Neural progenitor cell (in vitro differentiated cells): ENCODE measurements at places on chromosomes 2 and 18.

DNA sequence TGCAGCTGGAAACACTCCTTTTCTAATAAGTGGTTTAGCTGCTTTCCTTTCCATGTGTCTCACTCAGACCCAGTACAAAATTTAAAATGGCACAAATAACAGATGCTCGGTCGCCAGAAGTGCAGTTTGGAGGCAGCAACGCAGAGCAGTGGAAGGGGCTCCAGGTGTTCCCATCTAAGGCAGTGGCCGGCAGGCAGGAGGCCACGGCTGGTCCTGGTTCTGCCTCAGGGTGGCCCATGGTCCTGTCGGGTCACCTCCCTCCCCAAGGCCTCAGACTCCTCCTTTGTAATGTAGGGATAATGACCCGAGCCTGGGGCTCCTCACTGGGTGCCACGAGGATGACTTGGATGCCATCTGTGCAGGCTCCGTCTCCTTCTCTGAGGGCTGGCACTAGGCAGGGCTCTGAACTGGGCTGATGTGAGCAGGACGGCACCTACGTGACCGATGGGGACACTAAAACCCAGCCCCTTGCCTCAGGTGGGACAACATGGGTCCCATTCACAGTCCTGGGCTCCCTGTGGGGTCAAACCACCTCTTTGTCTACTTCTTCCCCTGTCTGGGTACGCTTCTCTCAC, 80.9 kb upstream of the SLC66A3 start:
- H3K4me1 ChIP-seq = no peaks in the 10 kb centered on the region
- no peak for DNase-seq
- peaks cover 5% of the 10 kb centered on the region for H3K27me3 ChIP-seq
- H3K4me3 ChIP-seq = no peak overlapping the region
- H3K27ac ChIP-seq = no peak overlapping the region

DNA sequence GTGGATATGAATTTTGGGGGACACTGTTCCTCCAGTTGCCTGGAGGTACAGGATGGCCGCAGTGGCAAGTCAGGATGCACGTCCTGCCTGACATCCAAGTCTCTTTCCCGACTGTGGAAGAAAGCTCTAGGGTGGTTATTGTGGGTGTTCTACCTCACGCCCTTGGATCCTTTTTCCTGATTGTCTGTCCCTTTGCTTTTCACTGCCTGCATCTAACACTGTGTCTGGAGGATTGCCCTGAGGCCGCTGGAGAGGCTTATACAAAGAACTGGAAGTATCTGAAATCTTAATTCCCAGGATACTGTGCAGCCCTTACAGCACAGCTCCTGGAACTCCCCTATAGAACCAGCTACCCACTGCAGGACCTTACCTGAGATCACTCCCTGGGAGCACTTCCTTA, 250.5 kb downstream of the TFCP2L1 start:
- H3K4me3 ChIP-seq = no peak overlapping the region
- H3K27me3 ChIP-seq = peaks cover 49% of the 10 kb centered on the region
- no peak for DNase-seq
- H3K36me3 ChIP-seq = no peaks in the 10 kb centered on the region
- peaks cover 7% of the 10 kb centered on the region for H3K4me1 ChIP-seq

DNA sequence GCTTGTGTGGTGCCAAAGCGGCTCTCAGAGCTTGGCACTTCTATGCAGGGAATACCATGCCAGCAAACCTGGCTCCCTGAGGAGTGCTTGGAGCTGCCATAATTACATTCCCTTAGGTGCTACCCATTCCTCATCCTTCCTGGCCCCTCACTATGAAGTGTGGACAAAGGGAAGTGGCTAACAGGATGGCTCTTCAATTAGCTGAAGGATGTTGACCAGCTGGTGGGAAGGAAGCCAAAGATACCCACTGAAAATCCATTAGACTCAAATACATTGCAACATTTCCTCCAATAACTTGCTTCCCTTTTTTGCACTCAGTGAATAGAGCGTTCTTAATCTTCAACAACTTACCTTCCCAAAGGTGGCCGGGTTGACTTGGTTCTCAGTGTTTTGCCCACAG, 8.5 kb downstream of the RFX8 start:
- H3K4me1 ChIP-seq = peaks cover 17% of the 10 kb centered on the region
- no peaks in the 10 kb centered on the region for H3K36me3 ChIP-seq
- no peaks in the 10 kb centered on the region for H3K27me3 ChIP-seq
- DNase-seq = no peak
- H3K4me3 ChIP-seq = no peak overlapping the region

DNA sequence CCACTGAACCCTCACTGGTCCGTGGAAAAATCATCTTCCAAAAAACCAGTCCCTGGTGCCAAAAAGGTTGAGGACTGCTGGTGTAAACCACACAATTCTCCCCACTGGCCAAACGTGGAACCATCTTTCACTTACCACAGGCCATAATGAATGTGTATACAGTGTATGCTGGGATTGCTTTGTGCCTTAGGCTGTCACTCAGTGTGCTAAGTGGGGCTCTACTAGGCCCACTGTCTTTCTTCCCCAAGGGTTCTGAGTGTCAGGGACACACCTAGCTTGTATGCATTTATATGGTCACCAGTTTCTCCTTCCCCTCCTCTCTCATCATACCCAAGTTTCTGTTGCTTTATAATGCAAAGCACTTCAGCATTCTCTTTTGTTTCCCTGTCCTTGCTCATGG, 27.2 kb downstream of the SCYGR8 start:
- no peaks in the 10 kb centered on the region for H3K4me1 ChIP-seq
- DNase-seq = no peak
- no peaks in the 10 kb centered on the region for H3K27me3 ChIP-seq
- H3K27ac ChIP-seq = no peak overlapping the region
- H3K36me3 ChIP-seq = no peaks in the 10 kb centered on the region
- H3K4me3 ChIP-seq = no peak overlapping the region

DNA sequence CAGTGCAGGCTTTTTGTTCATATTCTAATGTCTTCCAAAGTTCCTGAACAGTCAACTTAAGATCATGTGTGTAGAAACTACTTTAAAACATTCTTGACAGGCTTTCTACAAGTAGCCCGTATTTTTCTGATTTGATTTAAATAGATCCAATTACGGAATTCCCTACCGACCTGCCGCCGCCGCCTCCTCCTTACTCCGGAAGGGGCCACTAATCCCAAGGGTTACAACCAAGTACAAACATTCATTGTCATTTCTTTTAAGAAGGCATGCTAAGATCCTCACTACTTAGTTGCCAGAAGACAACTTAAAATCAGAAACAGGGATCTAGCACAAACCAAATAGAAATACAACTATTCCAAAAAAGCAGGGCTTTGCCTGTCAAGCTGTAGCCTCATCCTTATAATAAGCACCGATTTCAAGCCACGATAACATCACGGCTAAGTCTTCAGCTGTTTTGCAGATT, 784 bp downstream of the WDR33 start:
- H3K4me3 ChIP-seq = peak overlapping the region; percentile 82
- H3K27ac ChIP-seq = peak overlapping the region; percentile 89
- peaks cover 8% of the 10 kb centered on the region for H3K4me1 ChIP-seq

DNA sequence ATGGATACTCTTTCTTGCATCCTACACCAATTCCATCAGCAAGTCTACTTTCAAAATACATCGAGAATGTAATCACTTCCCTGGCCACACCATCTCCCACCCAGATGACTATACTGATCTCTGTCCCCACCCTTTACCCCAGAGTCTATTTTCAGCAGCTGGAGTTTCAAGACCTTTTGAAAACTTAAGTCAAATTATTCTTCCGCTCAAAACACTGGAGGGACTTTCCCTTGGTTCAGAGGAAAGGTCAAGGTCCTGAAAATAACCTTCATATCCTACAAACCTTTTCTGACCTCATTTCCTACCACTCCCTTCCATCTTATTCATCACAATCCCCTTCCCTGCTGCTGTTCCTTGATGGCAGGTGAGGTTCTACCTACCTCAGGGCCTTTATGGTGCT, 58.8 kb upstream of the LYPD6 start:
- no peaks in the 10 kb centered on the region for H3K4me1 ChIP-seq
- H3K27me3 ChIP-seq = no peaks in the 10 kb centered on the region
- H3K36me3 ChIP-seq = no peaks in the 10 kb centered on the region
- no peak overlapping the region for H3K4me3 ChIP-seq
- no peak for DNase-seq

GRCh38 chr2:38057651-38058410, 18.1 kb downstream of the CYP1B1 start:
- no peaks in the 10 kb centered on the region for H3K36me3 ChIP-seq
- H3K27ac ChIP-seq = no peak overlapping the region
- H3K4me1 ChIP-seq = peaks cover 4% of the 10 kb centered on the region
- no peak overlapping the region for H3K4me3 ChIP-seq
- DNase-seq = no peak

DNA sequence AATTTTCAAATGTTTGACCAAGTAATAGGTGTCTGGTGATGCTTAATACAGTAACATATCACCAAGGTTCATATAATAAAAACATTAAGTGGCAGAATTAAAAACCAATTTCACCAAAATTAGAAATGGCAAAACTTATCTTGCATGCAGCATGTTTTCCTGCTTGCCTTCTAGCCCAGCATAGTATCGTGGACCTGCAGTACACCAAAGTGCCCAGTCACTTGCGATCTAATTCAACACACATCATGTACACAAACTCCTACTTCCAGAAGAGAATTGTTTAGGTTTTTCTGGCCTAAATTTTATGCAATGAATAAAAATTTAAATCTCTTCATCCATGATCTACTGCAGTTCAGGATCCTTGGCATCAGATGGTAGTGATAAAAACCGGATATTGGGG, 28.9 kb downstream of the LPIN2 start:
- no peaks in the 10 kb centered on the region for H3K27me3 ChIP-seq
- no peaks in the 10 kb centered on the region for H3K36me3 ChIP-seq
- peaks cover 27% of the 10 kb centered on the region for H3K4me1 ChIP-seq
- DNase-seq = no peak

- no peak overlapping the region for H3K4me3 ChIP-seq
- H3K4me1 ChIP-seq = peaks cover 12% of the 10 kb centered on the region
- DNase-seq = no peak
- H3K36me3 ChIP-seq = no peaks in the 10 kb centered on the region
Measured at GRCh38 chr2:220695397-220696279, 876.5 kb downstream of the EPHA4 start.

DNA sequence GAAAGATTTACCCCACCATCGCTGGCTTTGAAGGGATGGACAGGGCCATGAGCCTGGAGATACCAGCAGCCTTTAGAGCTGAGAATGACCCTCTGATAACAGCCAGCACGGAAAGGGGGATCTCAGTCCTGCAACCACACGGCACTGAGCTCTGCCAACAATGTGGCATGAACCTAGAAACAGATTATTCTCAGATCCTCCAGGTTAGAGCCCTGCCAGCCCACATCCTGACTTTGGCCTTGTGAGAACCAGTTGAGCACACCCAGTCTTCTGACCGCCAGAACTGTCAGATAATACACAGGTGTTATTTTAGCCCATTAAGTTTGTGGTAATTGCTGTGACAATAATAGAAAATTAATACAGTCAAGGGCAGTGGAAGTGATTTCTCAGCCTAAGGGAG, 9.4 kb upstream of the GNLY start:
- H3K36me3 ChIP-seq = no peaks in the 10 kb centered on the region
- no peaks in the 10 kb centered on the region for H3K4me1 ChIP-seq
- peaks cover 10% of the 10 kb centered on the region for H3K27me3 ChIP-seq
- no peak overlapping the region for H3K4me3 ChIP-seq
- no peak overlapping the region for H3K27ac ChIP-seq

DNA sequence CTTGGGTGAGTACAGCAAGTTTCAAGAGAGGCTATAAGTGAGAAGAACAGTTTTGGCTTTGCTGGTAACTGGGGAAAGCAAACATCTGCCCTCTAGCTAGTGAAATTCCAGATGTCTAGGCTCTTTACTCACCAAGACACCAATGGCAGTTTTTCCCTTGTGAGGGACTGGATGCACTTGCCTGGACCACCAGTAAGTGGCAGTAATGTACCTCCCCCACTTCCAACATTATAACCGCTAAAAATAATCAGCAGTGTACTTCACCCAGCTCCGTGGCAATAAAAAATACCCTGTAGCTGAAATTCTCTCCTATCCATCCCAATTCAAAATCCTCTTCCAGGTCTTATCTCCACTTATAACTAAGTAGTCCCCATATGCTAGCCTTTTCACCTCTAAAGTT, 383.9 kb downstream of the ARHGAP15 start:
- H3K27me3 ChIP-seq = no peaks in the 10 kb centered on the region
- H3K36me3 ChIP-seq = no peaks in the 10 kb centered on the region
- peak; percentile 67 for DNase-seq
- no peak overlapping the region for H3K27ac ChIP-seq
- H3K4me1 ChIP-seq = no peaks in the 10 kb centered on the region

DNA sequence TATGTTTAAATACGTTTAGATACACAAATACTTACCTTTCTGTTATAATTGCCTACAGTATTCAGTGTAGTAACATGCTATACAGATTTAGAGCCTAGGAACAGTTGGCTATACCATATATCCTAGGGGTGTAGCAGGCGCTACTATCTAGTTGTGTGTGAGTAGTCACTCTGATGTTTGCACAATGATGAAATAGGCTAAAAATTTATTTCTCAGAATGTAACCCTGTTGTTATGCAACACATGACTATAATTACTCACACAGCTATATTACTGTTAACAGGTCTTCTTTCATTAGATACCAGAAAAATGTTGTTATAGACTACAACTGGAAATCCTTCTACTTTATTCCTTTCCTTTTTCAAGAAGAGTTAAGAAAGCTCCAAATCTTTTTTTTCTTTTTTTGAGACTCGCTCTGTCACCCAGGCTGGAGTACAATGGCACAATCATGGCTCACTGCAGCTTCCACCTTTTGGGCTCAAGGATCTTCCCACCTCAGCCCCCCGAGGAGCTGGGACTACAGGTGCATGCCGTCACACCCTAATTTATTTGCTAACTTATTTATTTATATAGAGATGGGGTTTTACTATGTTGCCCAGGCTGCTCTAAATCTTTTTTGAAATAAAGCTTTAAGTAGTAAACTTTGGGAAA, 48.5 kb downstream of the C2orf74 start:
- no peak overlapping the region for H3K27ac ChIP-seq
- no peak overlapping the region for H3K4me3 ChIP-seq
- H3K27me3 ChIP-seq = no peaks in the 10 kb centered on the region
- peaks cover 18% of the 10 kb centered on the region for H3K36me3 ChIP-seq
- DNase-seq = no peak
- H3K4me1 ChIP-seq = peaks cover 10% of the 10 kb centered on the region

DNA sequence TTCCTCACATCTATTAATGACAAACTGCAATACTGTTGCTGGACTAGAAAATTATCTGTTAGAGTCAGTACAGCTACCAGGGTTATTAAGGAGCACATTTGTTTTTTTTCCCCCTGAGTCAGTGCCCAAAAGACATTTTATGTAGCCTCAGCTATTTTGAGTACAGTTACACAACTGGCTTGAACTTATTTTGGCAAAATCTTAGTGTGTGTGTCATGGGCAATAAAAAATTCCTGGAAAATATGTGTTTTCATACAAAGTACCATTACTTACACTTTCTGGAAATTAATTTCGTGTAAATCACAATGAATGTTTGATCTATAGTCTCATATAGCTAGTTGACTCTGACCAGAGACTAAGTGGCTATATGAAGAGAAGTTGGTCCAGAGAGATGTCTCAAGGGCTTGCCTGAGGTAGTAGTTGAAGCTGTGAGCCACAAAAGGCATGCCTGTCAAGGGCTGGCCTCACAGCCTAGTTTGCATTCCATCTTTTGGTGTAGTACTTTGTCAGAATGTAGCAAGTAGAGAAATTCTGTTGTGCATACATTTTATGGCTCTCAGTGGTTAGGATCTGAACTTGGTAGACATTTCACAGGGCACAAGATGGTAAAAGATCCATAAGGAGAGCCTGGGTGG, 283.4 kb downstream of the MTX2 start:
- no peaks in the 10 kb centered on the region for H3K36me3 ChIP-seq
- no peak overlapping the region for H3K4me3 ChIP-seq
- DNase-seq = no peak
- H3K27ac ChIP-seq = no peak overlapping the region
- no peaks in the 10 kb centered on the region for H3K4me1 ChIP-seq
- H3K27me3 ChIP-seq = peaks cover 97% of the 10 kb centered on the region
